ENCODE measurements at places on chromosomes 5 and 9. TPM values are rescaled to one million over a fixed set of nuclear protein-coding genes. Genes with fewer than 3 reads are reported as not detected.
A peak's percentile ranks its signal among the peaks of the same experiment; 100 is the strongest.

GRCh38 chr5:72499730-72500129 is 7.5 kb downstream of the ZNF366 start:
- no peak for DNase-seq

DNA sequence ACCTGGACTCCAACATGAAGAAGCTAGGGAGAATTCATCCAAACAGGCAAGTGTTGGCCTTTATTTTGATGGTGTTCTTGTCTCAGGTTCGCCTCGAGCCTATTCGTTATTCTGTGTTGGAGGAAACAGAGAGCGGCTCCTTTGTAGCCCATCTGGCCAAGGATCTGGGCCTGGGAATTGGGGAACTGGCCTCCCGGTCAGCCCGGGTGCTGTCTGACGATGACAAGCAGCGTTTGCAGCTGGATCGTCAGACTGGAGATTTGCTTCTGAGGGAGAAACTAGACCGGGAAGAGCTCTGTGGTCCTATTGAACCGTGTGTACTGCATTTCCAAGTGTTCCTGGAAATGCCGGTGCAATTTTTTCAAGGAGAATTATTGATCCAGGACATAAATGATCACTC is 367 bp downstream of the PCDHB4 start:
- no peak for DNase-seq

DNA sequence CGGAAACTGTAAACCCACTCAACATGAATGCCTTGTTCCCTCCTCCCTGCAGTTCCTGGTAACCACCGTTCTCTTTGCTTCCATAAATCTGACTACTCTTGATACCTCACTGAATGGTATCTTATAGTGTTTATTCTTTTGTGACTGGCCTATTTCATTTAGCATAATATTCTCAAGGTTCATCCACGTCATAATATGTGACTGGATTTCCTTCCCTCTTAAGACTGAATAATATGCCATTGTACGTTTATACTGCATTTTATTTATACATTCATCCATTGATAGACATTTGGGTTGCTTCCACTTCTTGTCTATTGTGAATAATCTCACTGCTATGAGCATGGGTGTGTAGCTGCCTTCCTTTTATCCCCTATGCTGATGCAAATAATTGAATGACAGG is 253.3 kb upstream of the SMARCA2 start:
- DNase-seq: no peak

- no peak for DNase-seq
Observed at GRCh38 chr5:170067574-170068170, 38.0 kb upstream of the FOXI1 start.

DNA sequence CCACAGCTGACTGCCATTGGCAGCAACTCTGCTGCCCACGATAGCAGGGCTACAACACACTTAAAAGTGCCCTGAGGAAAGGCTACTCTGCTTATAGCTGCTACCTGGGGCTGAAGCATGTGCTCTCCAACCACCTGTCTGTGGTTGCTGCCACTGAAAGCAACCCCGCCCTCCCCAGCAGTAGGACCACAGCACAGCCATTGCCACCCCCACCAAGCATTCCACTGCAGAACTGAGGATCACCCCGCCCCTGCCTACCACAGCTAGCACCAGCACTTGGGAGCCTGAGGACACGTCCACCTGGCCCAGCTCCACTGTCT is 85.8 kb downstream of the LPAR1 start:
- DNase-seq: no peak

DNA sequence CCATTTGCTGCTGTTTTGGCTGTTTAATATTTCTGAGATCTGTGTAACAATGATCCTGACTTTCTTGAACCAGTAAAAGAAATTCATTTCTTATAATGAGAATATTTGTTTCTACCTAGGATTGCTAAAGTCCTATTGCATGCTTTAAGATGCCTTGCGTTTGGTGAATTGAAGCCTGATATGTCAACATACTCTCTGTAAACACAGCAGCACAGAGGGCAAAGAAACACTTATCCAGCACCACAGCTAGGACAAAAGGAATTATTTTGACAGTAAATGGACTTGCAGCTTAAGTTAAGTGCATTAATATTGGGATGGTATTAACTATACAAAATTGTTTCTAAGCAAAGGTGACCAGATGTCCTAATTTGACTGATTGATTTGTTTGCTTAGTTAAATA is 2031.2 kb upstream of the CDH6 start:
- no peak for DNase-seq

- no peak for DNase-seq
Observed at GRCh38 chr5:1103093-1103492, 8.8 kb downstream of the SLC12A7 start.

DNA sequence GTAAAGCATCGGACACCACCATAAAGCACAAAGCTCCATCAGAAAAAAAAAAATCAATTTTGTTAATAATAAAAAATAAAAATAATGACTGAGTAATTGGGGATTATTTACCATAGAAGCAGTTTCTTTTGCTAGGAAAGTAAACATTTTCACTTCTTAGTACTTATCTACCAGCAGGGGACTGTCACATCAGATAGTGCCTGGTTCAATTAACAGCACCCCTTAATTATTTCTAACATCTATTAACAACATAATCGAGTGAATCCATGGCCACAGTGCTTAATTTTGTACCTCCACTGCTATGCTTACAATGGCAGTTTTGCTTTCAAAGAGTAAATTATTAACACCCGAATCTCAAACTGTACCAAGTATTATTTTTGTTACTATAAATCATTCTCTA is 221.7 kb downstream of the SMARCA2 start:
- DNase-seq: no peak

GRCh38 chr5:39025456-39025855 is 48.7 kb downstream of the RICTOR start:
- DNase-seq: no peak

- peak; percentile 52 for DNase-seq
Observed at GRCh38 chr5:83475391-83475863, 3.9 kb downstream of the VCAN start.

DNA sequence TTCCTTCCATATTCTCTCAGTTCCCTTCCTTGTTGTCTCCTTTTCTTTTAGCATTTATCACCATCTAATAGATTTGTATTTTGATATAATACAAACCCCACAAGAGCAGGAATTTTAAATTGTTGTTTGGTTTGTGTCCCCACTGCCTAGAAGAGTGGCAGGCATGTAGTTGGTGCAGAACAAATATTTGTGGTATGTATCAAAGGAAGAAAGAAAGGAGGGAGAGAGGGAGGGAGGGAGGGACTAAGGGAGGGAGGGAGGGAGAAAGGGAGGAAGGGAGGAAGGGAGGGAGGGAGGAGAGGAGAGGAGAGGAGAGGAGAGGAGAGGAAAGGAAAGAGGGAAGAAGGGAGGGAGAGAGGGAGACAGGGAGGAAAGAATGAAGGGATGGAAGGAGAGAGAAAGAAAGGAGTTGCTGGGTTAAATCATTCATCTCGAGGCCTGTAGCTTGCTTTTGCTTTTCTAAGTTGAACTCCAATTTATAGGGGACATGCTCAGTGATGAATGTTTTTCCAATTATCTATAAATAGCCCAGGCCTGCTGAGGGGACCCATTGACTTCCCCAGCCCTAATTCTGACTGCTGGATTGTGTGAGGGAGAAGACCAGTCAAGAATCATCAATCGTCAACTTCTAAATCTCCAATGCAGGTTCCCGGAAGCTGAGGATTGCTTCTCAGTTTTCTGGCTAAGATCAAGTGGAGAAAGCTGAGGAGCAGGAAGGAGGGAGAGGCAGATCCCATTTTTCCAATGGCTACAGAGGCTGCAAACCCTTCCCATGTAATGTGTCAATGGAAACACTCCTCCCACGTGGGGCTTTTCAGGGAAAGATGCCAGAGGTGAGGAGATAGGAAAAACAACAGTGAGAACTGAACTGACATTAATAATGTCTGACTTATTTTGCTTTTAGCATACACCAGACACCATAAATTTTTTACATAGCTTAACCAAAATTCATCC is 320.7 kb downstream of the ASTN2 start:
- no peak for DNase-seq

DNA sequence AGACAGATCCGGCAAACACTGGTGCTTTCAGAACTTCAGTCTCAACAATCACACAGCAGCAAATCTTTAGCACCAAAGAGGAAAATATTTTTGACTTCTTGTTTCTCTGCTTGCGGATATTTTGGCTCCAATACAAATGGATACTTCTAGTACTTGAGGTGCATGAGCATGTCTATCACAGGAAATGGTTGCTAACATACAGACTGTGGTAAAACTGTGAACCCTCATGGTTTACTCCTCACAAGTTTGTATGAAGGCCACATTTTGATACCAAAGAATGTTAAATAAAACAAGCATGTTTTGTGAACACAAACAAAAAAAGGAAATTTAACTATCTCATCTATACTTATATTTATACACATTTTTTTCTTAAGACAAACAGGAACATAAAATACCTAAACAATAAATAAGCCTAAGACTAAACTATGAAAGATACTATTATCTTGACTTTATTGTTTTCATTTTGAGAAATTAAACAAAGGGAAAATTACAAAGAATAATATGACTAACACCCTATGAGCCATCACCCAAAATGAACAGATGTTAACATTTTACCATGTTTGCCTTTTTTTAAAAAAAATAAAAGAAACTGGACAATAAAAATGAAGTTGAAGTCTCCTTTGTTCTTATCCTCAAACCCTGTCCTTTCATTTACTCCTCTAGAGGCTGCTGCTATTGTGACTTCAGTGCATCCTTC is 135.0 kb upstream of the LHFPL2 start:
- DNase-seq: no peak

- DNase-seq: no peak
Observed at GRCh38 chr5:160271836-160272235, 40.5 kb downstream of the CCNJL start.

DNA sequence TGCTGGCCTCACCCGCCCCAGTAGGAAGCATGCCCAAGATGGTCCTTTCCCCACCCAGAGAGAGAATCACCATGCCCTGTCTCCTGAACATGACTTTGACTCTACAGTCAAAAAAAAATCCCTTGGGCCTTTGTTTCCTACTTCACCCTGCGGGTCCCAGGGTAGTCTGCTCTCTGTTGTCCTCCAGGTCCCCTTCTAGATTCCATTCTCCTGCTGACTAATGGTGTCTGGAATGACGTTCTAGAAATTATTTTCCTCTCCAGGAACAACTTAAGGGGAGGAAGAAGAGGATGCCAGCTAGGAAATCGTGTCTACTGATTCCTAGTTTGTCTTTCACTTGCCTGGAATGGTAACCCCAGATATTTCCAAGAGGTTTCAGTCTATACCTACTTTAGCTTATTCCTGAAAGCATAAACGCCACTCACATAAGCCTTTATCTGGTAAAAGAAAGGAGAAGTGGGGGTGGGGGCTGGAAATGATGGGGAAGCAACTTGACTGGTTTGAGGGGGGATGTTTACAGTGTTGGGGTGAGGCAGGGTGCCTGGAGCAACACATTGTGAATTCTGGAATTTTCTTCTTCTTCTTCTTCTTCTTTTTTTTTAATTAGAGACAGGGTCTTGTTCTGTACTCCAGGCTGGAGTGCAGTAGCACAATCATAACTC is 93.9 kb downstream of the SNX18 start:
- DNase-seq: no peak

DNA sequence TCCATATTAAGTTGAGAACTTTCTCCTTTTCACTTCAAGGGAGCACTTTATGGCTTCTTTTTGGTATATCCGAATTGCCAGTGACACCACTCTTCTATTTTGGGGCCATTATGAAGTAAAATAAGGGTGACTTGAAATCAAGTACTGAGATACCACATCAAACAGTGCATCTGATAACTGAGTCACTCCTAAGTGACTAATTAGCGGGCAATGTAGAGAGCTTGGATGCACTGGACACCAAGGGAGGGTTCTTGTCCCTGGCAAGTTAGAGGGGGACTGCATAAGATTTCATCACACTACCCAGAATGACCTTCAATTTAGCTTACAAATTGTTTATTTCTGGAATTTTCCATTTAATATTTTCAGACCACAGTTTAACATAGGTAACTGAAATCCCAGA is 813.9 kb upstream of the CDH10 start:
- DNase-seq: no peak

The SLC6A7 gene
- total RNA-seq: not detected

The FOXI1 gene
- total RNA-seq: not detected

The XPA gene
- total RNA-seq: 7.7 TPM

The BHMT2 gene
- 53.9 TPM for total RNA-seq

The LCP2 gene
- not detected for total RNA-seq

The TTLL11 gene
- total RNA-seq: 1.7 TPM

The SLC6A19 gene
- total RNA-seq: not detected
